Caco-2 (cell line): ENCODE measurements at places on chromosomes 12 and 14.

DNA sequence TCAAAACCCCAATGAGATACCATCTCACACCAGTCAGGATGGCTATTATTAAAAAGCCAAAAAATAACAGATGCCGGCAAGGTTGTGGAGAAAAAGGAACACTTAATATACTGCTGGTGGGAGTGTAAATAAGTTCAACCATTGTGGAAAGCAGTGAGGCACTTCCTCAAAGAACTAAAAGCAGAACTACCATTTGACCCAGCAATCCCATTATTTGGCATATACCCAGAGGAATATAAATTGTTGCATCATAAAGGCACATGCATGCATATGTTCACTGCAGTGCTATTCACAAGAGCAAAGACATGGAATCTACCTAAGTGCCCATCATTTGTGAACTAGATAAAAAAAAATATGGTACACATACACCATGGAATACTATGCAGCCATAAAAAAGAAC lies 59.9 kb downstream of the MGST1 start:
- no peak for DNase-seq

- DNase-seq, result no peak
Measured at GRCh38 chr12:19128485-19128884, 1.0 kb upstream of the PLEKHA5 start.

DNA sequence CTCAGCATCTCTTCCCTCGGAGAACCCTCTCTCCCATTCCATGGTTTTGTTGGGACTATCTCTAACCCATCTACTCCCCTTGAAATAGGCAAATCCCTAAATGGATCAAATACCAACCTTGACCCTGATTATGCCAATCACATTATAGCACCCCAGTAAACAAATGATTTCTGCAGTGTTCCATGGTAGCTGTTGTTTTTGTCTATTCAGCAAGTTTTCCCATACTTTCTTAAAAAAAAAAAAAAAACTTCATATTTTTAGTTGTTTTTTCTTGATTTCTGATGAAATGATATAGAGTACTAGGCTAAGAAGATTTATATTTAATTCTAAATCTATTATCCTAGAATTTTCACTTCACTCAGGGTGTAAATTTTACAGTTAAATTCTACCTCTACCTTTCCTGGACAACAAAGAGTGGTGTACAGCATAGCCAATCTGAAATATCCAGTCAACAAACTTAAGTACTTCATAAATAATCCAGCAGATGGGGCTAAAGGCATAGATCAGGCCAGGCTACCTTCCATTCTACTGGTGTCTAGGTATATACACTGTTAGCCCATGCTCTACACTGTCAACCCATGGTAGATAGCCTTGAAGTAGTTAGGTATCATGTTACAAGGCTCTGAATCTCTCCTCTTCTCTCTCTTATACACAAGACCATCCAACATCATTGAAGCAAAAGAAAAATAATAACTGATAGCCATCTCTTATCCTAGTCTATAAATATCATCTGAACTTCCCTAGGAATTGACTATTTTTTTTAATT lies 82.2 kb downstream of the PLEKHG7 start:
- DNase-seq, result peak; percentile 55

GRCh38 chr14:77369285-77369684 lies 7.6 kb downstream of the TMED8 start:
- DNase-seq, result no peak

GRCh38 chr12:110107369-110108281 lies 16.5 kb upstream of the IFT81 start:
- DNase-seq, result no peak

GRCh38 chr12:127909041-127909440 lies 357.9 kb upstream of the TMEM132C start:
- no peak for DNase-seq

DNA sequence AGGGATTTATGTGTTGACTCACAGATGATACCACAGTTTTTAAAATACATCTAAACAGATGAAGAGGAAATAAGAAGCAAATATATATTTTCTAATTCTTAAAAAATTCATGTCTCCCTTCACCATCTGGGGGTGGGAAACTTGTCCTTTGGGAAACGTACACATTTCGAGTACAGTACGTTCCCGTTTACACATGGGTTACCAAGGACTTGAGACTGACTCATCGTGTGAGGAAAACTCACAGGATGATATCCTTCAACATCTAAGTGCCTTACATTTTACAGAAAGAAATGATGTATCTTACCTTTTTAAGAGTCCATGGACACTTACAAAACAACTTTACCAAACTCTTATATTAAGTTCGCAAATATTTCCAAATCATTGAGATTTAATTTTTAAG lies 16.0 kb upstream of the FBLN5 start:
- no peak for DNase-seq

GRCh38 chr12:116122628-116123027 lies 154.9 kb downstream of the MED13L start:
- no peak for DNase-seq

GRCh38 chr12:92504594-92504981 lies 198.2 kb upstream of the PLEKHG7 start:
- DNase-seq, result no peak

DNA sequence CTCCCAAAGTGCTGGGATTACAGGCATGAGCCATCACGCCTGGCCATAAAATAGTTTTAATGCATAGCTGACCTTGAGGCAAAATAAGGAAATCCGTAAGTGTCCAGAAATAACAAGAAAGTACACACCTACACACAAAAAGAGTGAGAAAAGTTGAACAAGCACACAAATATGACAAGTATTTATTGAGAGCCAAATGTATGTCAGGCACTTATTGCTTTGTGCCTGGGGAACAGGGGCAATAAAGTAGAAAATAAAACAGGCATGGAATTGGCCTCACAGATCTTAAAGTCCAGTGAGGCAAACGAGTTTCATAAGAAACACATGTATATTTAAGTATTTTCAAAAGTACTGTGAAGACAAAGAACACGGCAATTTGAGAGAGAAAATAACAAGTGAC lies 103.7 kb downstream of the ERGIC2 start:
- no peak for DNase-seq

DNA sequence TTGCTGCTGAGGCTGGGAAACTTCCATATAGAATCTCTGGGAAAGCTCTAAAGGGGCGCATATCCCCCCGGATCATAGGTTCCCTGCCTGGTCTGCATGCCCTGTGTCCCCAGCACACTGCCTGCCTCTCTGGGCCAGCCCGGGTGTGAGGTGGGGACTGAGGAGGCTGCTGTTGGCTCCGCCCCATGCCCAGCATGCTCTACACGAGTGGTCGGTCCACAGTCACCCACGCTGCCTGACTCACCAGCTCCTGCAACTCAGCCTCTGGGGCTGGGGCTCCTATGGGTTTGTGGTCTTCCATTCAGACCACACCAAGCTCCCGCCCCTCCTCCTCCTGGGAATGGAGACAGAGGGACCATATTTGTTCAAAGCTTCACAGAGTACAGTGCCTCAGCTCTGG lies 88.5 kb upstream of the ANO2 start:
- DNase-seq, result no peak

DNA sequence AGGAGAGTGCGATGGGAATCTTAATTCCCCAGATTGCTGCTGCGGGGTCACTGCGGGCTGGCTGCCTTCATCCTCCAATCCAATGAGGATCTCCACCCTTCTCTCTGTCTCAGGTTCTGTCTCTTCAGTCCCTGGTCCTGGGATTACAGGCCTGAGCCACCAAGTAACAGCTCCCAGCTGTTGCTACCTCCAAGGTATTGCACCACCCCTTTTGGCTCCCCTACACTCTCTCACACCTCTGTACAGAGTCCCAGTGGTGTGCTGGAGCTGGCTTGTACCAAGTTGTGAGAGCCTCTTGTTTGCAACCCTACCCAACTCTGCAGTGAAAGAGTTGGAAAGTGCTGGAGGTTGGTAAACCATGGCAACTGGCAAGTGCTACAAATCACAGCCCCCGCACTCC lies 10.0 kb upstream of the RILPL1 start:
- no peak for DNase-seq

DNA sequence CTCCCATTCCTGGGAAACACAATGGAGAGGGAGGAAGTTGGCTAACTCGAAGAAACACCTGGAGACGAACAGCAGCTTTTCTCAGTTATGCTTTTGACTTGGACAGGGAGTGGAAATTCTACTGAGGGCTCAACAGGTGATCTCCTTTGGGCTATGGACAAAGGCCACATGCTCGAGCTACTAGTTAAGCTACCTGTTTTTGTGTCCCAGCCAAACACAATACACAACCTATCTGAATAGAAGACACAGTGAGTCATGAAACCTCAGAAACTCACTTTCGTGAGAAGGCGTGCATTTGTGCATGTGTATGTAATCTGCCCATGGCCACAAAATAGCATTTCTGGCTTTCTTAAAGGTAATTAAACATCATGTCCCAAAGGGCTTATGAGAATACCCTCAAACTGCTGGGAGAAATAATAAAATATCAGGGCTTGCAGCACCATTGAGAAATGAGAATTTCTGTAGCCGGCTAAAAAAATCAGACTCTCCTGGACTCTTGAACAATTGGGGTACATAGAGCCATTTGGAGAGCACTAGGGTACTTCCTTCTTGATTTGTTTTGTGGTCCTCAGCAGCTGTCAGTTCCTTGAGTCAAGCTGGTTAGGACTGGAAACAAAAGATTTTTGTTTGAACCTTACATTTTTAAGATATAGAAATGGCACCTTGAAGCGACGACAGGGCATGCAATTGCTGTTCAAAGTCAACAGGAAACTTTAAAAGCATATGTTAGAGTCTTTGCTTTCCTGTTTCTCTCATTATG lies 85.5 kb upstream of the PTHLH start:
- DNase-seq, result no peak

GRCh38 chr12:2396448-2396871 lies 343.7 kb downstream of the CACNA1C start:
- no peak for DNase-seq

GRCh38 chr14:92203116-92203515 lies 81.3 kb downstream of the CPSF2 start:
- DNase-seq, result no peak

- DNase-seq, result no peak
Measured at GRCh38 chr12:41919526-41920261, 225.0 kb downstream of the GXYLT1 start.

DNA sequence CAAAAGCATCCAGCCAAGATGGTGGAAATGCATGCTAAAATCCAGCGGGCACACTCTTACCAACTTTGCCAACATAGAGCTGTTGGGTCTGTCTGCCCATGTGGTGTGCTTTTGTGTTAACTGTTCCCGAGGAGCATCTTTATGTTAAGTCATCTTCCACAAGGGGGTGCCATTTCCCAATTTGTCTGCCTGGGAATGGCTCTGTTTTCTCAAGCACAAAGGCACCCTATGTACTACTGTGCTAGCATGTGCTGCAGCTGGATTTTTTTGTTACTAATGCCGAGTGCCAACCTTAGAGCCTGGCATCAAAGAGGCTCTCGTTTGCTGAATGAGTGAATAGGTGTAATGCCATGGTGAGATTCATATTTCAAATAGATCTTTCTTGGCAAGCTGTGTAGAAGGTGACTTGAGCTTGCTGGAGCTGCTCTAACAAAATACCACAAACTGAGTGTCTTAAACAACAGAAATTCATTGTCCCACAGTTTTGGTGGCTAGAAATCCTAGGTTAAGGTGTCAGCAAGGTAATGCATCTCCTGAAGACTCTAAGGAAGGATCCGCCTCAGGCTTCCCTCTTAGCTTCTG lies 74.3 kb downstream of the TRHDE start:
- DNase-seq, result peak; percentile 75

GRCh38 chr12:4039931-4040330 lies 166.7 kb upstream of the PARP11 start:
- DNase-seq, result no peak

- no peak for DNase-seq
Measured at GRCh38 chr12:113333877-113334785, 778 bp downstream of the SLC8B1 start.

- DNase-seq, result no peak
Measured at GRCh38 chr12:25054076-25054782, 105.3 kb upstream of the BCAT1 start.

DNA sequence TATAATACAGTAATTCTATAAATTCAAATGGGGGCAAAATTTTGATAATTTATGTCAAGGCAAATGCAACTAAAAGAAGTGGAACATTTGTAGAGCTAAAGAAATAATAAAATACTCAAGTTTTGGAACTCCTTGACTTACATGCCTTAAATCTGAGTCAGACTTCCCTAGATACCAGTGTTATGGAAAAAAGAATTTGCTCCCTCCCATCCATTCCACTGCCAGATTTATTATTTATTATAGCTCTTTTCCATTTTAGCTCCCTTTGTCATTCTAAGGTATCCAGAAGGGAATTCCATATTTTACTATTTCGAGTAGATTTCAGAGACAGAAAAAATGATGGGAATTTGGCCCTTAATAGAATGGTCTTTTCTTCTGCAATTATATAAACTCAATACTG lies 44.0 kb downstream of the RHOJ start:
- no peak for DNase-seq

DNA sequence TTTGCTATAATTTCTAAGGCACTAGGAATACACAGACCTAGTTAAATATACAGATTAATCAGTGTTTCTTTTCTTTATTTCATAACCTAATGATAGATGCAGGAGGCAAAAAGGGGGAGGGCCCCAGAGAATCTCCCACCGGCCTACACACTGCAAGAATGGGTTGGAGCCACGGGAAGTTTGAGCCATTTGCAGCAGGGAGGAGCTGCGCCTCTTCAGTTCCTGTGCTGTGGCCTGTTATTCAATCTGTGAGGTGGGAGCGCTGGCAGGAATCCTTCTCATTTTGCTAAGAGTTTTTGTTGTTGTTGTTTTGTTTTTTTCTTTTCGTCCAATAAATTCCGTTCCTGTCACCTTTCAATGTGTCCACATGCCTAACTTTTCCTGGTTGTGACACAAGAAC lies 251.3 kb upstream of the RPL10L start:
- no peak for DNase-seq

- no peak for DNase-seq
Measured at GRCh38 chr12:59059088-59059935, 139.0 kb upstream of the LRIG3 start.

- no peak for DNase-seq
Measured at GRCh38 chr12:30218073-30218472, 434.3 kb upstream of the TMTC1 start.

DNA sequence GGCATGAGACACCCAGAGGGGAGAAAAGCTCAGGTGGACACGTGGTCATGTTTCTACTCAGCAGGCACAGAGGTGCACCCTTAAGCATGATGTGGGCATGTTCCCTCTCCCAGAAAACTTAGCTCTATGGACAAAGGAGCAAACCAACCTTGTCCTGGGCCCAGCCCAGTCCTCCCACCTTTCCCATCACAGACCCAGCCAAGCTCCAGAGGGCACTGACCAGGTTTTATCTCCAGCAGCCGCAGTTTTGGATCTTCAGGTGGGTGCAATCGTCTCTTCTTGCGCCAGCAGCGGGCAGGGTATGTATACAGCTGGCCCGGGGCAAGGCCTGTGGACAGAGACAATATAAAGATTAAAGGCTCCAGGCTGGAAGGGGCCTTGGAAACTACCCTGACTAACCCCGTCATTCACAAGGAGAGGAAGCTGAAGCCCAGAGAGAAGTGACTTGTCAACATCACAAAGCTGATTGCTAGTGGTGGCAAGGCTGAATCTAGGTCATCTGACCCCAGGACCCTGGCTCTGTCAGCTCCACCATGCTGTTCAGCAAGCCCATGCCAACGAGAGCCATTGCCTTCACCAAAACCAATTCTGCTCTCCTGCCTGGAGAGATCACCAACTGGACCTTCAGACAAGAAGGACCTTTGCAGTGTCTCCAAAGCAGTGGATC lies 140.7 kb downstream of the DPF3 start:
- no peak for DNase-seq

- no peak for DNase-seq
Measured at GRCh38 chr12:93256256-93256969, 121.3 kb upstream of the NUDT4 start.

- peak; percentile 62 for DNase-seq
Measured at GRCh38 chr14:20327005-20327869, 5.8 kb downstream of the CCNB1IP1 start.
